ENCODE measurements at places on chromosomes 16 and 17. TPM values are rescaled to one million over a fixed set of nuclear protein-coding genes. Genes with fewer than 3 reads are reported as not detected.

DNA sequence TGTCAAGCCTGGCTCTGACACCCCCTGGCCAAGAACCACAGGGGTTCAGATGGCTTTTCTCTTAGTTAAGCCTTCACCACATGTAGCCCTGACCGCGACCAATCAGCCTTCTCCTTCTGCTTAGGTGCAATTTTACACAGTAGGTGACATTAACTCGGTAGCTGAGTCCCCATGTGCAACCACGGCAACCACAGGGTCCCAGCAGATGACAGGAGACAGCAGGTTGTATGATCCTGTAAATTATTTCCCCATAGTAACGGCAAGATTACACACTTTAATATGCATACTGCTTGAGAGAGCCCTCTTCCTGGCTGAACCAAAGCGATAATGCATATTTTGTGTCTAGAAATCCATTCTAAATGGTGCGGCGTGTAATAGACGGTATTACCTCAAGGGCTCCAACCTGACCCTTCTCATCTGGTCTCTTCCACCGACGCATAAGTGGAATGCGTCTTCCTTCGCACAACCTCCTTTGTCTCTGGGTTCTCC is 458.7 kb upstream of the ZFHX3 start:
- no peak for DNase-seq

DNA sequence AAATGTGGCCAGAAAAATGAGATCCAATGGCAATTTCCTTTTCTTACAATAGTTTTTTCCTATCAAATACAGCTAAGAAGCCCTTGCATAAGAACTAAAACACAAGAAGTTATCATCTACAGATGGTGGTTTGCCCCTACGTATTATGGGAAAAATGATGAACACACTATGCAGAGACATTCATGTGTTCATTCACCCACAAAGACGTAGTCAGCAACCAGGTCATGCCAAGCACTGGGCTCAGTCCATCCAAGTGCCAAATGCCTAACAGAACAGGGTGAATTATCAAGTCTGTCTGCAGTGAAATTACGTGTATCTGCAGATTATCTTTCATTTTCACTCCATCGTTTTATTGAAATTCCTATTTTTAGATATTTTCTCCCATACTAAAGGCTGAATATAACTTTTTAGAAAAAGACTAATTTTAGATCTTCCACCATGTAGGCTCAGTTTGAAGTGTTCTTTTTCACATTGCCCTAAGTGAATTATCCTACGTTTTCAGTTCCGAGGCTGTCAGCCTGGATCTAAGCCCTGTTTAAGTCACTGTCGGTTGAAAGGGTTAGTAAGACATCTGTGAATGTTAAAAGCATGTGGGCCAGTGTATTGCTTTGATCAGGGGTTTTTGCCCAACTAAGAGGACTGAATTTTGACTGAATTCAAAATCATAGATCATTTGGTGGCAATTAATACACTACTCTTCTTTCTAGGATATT is 78.1 kb upstream of the DHX40 start:
- DNase-seq: no peak

- no peak for DNase-seq
These were observed 2.0 kb upstream of the PLA2G15 start for GRCh38 chr16:68242926-68243858.

- DNase-seq: no peak
These were observed 856 bp upstream of the SCPEP1 start for GRCh38 chr17:56976941-56977608.

DNA sequence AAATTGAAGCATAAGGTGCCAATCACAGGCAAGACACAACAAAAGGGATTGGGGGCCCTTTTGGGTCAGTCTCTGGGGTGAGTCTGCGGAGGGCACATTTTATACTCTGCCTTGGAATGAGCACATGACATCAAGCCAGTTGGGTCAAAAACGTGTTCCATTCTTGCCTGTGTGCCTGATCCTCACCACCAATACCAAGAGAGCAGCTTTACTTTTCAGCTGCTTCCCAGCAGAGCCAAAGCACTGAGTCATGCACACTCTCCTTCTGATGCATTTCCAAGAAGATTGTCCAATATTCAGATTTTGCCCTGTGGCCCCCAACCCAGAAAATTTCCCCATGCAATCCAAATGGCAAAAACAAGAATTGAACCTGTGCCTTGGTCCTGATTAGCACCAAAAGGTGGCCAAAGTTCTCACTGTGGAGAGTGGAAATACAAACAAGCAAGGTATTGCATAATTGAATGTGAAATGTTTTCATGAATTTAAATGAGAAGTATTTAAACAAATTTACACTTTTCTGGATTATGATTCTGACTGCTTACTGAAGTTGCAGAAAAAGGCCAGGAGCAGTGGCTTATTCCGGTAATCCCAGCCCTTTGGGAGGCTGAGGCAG is 217.8 kb upstream of the SOX9 start:
- no peak for DNase-seq

GRCh38 chr17:30372755-30373154 is 6.0 kb upstream of the CPD start:
- no peak for DNase-seq

- no peak for DNase-seq
These were observed 6.2 kb downstream of the GGA2 start for GRCh38 chr16:23504076-23504452.

DNA sequence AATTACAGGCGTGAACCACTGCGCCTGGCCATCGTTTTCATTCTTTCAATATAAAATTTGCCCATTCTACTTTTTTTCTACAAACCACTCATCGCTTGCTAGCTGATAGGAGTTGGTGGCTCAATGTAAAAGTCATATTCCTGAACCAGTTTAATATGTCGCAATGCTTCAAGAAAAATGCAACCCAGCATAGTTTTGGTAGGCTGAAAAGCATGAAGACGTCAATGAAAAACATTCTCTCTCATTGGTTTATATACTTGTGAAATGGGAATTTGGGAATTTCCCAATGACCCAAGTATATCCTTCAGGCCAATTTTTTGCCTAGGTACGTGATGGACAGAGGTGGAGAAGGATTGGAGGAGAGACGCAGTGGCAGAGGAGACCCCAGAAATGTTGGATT is 26.9 kb downstream of the USP43 start:
- no peak for DNase-seq

DNA sequence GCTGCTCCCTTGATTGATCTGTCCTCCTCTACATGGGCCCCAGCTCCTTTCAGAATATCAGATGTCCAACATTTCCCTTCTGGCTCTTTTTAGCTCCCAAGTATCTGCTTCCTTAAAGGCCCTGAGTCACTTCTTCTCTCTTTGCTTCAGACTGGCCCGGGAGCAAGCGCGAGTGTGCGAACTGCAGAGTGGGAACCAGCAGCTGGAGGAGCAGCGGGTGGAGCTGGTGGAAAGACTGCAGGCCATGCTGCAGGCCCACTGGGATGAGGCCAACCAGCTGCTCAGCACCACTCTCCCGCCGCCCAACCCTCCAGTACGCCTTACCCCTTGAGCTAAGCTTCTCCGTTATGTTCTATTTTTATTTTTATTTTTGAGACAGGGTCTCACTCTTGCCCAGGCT is 12.3 kb downstream of the CNTROB start:
- DNase-seq: no peak

DNA sequence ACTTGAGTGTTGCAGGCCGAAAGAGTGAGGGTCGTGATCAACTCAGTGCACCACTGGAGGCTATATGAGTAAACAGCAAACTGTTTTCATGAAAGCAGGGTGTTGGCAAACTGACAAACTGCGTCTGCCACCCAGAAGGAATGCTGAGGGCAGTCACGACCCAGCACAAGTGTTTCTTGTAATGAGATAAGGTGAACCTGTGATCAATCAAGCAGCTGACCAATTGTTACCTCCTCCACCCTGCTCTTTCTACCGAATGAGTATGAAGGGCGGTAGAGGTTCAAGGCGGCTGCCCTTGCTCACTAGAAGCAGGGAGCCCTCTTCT is 5.5 kb upstream of the SRL start:
- no peak for DNase-seq

DNA sequence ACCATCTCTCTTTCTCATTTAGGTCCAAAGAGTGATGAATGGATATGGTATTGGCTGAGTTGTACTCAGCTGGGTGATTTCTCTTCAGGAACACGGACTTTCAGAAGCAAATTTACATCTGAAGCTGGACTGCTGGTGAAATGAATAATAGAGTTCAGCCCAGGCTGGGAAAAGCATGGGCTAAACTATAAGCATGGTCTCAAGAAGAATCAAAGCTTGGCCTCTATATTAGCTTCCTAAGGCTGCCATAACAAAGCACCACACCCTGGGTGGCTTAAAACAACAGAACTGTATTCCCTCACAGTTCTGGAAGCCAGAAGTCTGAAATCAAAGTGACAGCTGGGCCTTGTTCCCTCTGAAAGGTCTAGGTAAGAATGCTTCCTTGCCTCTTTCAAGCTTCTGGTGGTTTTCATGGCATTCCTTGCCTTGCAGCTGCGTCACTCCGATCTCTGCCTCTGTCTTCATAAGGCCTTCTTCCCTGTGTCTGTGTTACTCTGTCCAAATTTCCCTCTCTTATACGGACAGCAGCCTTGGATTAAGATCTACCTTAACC is 89.8 kb upstream of the CES5A start:
- DNase-seq: no peak

DNA sequence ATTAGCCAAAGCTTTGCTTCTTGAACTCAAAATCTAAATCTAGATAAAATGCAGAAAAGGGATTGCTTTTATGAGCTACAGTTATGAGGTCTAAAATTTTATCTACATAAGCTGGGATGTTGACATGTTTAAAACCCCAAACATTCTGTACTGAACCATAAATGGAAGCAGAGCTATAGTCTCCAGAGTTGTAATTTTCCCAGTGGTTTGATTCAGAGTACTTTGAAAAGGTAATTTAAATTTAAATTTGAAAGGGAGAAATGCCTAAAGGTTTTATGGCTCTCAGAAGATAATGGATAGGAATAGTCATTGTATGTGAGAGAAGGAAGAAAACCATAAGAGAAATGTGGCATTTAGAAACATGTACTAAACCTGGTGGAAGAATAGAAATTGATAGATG is 163.2 kb downstream of the PPM1E start:
- no peak for DNase-seq

DNA sequence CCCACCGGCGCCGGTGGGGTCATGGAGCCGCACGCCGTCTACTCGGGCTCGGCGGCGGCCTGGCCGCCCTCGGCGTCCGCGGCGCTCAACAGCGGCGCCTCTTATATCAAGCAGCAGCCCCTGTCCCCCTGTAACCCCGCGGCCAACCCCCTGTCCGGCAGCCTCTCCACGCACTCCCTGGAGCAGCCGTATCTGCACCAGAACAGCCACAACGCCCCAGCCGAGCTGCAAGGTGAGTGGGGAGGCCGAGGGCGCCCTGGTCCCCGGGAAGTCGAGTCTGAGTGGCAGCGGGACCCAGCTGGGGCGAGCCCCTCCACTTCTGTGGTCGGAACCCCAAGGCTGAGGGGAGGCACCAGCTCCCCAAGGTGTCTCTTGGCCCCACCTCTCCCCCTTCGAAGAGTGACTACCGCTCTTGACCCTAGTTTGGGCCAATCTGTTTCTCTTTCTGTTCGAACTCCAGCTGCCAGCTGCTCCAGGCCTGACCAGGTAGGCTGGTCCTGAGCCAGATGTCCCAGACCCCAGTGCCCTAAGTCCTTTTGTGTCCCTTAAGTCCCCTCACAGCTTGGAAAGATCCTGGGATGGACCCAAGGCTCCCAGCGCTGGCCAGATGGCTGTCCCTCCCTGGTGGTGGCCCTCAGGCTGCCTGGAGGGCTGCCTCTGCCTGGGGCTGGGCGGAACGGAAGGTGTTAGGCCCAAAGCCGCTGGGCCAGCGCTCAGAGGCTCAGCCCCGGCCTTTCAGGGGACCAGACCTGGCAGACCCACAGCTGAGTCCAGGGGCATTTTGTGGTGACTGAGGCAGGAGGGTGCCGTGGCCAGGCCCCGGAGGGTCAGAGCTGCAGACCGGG is 1.2 kb downstream of the FOXF1 start:
- DNase-seq: no peak

DNA sequence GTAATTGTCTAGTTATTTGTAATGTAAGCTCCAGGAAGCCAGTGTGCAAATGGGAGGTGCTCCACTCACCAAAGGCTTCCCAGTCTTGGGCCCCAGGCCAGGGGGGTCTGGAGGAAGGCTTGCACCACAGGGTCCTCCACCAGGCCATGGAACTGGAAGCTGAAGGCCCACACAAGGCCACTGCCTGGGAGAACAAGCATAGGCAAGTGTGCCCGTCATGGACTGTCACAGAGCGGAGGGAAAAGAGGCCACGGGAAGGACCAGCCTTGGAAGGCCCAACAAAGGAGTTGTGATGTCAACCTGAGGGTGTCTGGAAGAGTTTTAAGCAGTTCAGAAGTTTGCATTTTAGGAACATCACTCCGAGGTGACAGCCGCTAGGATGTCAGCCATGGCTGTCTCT is 3.0 kb upstream of the SRRM2 start:
- peak; percentile 39 for DNase-seq

DNA sequence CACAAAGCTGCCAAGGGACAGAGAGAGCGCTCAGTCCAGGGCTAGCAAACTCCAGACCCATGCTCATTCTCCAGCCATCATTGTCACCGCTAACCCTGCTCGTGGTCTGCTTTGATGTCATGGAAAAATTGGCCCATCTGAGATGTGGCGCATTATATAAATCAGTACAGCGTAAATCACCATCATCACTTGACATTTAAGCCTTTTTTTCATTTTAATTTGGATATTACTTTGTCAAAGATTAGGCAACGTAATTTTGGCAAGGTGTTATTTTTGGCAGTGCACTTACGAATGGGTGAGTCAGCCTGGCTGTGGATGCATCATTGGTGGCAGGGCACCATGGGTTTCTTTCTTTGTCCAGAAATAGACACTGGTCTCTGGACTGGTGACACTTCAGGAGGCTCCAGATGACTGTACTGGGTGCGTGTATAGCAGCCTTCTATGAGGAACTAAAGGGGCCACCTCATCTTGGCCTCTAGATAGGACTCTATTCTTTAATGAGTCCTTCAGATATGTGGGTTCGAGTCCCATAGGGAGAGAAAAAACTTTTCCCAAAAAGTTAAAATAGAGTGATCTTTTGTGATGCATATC is 166.3 kb downstream of the MSI2 start:
- no peak for DNase-seq

CUEDC1 gene
- 44.6 TPM for total RNA-seq

NPIPA2 gene
- total RNA-seq: 4.0 TPM

EVPLL gene
- total RNA-seq: not detected

DHX40 gene
- total RNA-seq: 18.1 TPM

PROCA1 gene
- total RNA-seq: 1.3 TPM

ABI3 gene
- total RNA-seq: 5.5 TPM

LPO gene
- total RNA-seq: not detected

Measured in Right ventricle myocardium superior (tissue), 1 donor.